ENCODE measurements at places on chromosomes 2 and 18.

DNA sequence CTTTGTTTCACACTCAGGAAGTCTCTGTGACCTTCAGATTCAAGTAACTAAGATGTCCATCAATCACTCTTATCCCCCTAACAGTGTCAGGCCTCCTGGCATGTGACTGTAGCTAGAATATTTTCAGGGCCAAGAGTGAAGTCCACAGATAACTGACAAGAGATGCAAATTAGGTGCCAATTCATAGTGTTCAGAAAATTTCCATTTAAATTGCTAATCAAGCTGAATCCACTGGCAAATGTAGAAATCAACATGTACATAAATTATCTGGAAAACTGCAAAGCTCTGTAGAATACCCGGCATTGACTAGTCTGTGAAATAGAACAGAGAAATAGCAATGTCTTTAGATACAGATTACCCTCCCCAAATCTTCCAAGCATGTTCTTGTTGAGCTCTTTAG lies 38.6 kb upstream of the ARL4C start:
- DNase-seq: no peak

GRCh38 chr18:76274468-76275289 lies 220.4 kb downstream of the ZNF516 start:
- DNase-seq: peak; percentile 5

DNA sequence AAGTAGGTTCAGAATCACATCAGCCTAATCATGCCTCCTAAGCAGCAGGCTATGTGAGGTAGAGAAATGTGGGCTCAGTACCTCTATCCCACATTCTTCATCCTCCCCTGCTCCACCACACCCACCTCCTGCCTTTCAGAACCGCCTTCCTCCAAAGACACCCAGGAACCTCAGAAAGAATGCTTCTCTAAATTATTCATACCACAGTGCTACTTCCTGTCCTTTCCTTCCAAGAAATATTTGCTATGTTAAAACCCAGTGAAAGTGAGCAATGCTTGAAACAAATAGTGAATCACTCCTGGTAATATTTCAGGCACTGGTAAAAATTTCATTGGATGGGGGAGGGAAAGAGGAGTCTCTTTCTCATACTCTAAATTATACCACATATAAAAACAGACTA lies 24.0 kb upstream of the CREB1 start:
- DNase-seq: peak; percentile 94

DNA sequence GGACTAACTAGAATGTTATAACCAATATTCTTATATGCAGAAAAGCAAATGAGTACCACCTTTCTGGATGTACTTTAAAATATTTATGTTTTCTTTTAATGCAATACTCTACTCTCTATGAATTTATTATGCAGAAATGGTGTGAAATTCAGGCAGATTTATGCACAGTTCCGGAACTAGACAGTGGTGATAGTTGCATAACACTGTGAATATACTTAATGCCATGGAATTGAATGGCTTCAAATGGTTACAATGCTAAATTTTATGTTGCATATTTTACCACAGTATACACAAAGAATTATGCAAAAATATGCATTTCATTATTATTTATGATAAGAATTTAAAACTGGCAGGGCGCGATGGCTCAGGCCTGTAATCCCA lies 287.8 kb upstream of the FN1 start:
- DNase-seq: no peak

GRCh38 chr2:159571540-159572260 lies 44.6 kb downstream of the BAZ2B start:
- peak; percentile 77 for DNase-seq

DNA sequence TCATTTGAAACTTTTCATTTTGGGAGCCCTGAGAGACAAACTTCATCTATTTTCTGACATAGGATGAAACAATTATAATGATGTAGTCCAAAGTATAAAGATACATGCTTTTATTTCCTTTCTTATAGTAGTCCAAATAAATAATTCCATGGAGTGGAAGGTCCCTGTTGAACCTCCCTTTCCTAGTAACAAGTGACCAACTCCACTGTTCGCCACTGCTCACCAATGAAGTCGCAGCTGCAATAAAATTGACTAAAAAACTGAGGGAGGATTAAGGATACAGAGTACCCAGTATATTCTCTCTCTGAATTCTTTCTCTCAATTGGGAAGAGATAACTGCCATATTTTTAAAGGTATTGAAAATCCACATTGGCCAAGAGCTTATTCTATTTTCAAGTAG lies 14.1 kb downstream of the SERPINB7 start:
- no peak for DNase-seq

GRCh38 chr2:174059178-174059883 lies 94.2 kb upstream of the SP3 start:
- peak; percentile 68 for DNase-seq

GRCh38 chr2:238969857-238970256 lies 122.0 kb downstream of the TWIST2 start:
- no peak for DNase-seq

DNA sequence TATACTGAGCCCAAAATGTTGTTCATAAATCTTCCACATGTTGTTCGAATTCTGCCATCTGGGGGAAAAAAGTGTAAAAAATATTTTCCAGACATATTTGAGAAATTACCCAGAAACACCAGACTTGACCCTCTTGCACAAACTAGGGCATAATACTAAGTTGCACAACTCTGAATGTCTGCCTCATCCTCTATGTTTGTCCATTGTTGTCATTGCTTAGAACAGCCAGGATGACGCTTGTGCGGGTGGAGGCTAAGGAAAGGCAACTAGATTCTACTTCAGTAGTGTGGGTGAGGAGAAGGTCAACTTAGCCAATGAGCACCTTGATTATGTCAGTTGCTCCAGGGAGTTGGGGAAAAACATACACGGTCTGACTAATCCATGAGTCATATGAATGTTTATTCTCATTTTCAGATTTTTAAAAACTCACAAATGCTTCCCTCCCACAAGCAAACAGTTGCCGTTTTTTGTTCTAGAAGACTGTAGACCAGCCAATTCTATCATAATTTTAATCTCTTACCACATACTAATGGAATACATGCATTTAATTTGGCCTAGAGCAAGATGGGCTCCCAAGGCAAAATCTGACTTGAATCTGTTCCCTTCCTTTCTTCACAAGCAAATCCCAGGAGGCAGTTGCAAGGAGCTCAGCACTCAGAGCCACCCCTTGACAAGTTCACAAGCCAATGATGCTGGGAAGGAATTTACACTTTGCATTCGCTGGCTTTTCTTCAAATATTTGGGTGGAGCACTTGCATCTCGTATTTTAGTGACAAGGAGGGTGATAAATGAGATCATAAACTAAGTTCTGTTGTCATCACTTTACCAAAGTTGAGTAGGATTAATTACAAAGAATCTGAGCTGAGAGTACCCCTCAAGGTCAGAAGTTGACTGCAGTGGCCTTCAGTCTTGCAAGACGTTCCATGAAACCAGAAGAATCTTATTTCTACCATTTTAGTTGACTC lies 163.2 kb upstream of the TWIST2 start:
- DNase-seq: peak; percentile 100

- DNase-seq: peak; percentile 66
Measured at GRCh38 chr2:174014011-174014698, 49.0 kb upstream of the SP3 start.

DNA sequence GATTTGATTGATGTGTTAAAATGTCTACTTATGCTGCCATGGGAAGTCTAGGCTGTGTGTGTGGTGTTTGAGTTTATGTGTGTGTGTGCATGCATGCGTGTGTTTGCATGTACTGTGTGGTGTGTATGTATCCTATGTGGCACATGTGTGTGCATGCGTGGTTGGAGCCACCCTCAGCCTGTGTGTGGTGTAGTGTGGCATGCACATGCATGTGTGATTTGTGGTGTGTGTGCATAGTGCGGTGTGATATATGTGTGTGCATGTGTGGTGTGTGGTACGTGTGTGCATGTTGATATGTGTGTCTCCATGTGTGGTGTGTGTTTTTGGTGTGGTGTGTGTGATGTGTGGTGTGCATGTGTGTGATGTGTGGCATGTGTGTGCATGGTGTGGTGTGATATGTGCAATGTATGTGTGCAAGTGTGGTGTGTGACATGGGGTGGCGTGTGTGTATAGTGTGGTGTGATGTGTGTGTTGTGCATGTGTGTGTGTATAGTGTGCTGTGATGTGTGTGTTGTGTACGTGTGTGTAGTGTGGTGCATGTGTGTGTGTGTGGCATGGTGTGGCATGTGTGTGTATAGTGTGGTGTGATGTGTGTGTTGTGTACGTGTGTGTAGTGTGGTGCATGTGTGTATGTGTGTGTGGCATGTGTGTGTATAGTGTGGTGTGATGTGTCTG lies 66.6 kb upstream of the HDAC4 start:
- DNase-seq: no peak

GRCh38 chr2:70552501-70553333 lies 909 bp downstream of the TGFA start:
- no peak for DNase-seq

DNA sequence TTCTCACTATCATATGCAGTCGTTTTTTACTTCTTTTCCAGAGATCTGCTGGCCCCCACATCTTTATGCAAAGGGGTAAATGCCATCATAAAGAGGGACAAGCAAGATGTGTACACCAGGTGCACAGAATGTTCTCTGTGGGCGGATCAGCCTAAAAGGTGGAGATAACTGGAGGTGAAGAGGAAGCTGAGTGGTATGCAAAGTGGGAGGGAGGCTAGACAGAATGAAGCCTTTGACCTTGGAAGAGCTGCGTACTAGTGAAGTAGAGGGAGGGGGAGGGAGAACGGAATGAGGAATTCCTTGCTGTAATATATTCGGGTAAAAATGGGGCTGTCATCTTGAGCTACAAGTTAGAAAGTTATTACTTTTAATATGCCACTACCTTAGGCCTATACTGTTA lies 287.5 kb upstream of the VRK2 start:
- no peak for DNase-seq

- no peak for DNase-seq
Measured at GRCh38 chr18:36503477-36503876, 206.0 kb downstream of the FHOD3 start.

- peak; percentile 82 for DNase-seq
Measured at GRCh38 chr18:5868218-5868854, 27.0 kb downstream of the TMEM200C start.

GRCh38 chr2:62446491-62446890 lies 59.5 kb downstream of the TMEM17 start:
- DNase-seq: no peak

DNA sequence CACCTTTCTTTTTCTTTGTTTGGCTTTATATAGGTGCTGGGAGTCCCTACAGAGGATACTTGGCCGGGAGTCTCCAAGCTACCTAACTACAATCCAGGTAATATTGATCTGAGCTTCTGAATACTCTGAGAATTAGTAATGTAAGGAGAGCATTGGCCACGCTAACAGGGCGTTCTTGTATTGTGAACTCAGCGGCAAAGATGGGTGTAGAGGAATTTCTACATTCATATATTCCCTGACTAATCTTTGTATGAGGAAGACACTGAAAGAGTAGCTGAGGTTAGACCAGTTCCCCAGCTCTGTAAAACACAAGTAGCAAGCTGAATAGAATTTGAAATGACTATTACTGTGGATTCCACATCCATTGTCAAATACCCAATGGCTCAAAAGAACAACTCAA lies 48.5 kb downstream of the CDK15 start:
- DNase-seq: peak; percentile 69

DNA sequence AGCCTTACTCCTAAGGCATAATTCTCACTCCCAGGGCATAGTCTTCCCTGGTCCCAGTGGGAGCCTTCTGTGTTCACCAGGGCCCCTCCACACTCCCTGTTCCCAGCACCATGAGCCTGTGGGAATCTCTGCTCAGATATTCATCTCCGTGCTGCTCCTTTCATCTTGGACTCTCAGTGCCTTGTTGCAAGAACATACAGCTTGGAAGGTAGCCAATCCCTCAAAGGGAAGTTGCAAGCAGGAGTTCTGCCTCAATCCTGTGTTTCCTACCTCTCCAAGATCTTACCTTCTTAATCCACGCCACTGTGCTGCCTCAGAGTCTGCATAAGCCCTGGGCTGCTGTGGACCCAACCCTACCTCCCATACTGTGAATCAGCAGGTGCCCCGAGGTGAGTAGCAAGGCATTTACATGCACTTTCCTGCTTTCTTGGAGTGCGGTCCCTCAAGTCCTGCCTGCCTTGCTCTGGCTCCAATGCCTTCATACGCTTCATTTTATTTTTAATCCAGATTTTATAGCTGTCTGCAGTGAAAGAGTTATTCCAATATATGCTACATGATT lies 413.8 kb upstream of the RAB6C start:
- no peak for DNase-seq

GRCh38 chr2:120880381-120880780 lies 144.7 kb downstream of the GLI2 start:
- DNase-seq: no peak

- no peak for DNase-seq
Measured at GRCh38 chr2:46000660-46001059, 296.5 kb upstream of the EPAS1 start.

DNA sequence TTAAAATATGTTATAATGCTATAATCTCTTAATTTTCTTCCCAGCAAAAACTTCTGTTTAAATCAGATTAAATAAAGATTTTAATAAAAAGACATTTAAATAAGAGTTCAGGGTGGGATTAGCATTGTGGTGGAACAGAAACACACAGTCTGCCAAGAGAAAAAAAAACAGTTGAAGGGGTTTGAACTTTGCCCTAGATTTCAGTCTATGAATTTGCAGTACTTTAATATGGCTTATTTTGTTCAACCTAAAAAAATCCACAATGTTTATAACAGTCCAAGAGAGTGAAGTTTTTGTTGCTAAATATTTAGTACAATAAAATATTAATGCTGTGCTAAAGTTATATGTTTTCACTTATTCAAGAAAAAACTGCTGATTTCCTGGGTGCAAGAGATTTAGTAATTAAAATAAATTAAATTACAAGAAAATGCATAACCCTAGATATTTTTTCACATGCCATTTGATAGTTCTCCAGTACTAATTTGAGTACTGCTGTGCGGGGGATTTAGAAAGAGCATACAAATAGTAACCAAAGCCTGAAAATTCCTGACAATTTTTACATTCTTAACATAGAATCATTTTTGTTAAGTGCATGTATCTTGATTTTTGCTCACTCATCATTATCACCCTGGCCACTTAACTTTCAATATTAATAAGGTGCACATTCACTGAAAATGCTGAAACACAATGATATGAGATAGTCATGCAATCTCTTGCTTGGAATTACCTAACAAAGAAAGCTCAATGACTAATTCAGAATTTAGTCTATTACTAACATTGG lies 52.6 kb downstream of the SLC40A1 start:
- no peak for DNase-seq

- peak; percentile 15 for DNase-seq
Measured at GRCh38 chr2:142131010-142131669, at the start of gene LRP1B. LRP1B (minus strand) TSS chr2:142131016; CDS start chr2:142130729, 287 bp downstream.

DNA sequence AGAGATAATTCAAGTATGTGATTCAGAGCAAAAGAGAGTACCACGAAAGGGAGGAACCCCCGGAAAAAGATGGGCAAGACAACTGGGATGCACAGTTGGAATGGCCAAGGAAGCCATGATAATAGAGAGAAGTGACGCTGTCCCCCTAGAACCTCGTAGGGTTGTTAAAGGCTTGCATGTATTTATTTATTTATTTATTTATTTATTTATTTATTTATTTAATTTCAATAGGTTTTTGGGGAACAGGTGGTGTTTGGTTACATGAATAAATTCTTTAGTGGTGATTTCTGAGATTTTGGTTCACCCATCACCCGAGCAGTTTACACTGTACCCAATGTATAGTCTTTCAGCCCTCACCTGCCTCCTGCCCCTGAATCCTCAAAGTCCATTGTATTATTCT lies 11.5 kb upstream of the PDCL3 start:
- DNase-seq: no peak
